ENCODE measurements at places on chromosomes 12 and 14.
A peak's percentile ranks its signal among the peaks of the same experiment; 100 is the strongest.

- no peak for DNase-seq
These were observed 76.4 kb upstream of the RMST start for GRCh38 chr12:97386133-97386581.

GRCh38 chr14:103109535-103110441, 13.5 kb upstream of the TNFAIP2 start:
- no peak for DNase-seq

- DNase-seq: no peak
These were observed 32.2 kb upstream of the IGF1 start for GRCh38 chr12:102512523-102512922.

- DNase-seq: no peak
These were observed 78.2 kb upstream of the GTF2A1 start for GRCh38 chr14:81298911-81299310.

GRCh38 chr12:52598966-52599365, 2.3 kb downstream of the KRT72 start:
- no peak for DNase-seq

GRCh38 chr12:597926-598568, 65.2 kb downstream of the NINJ2 start:
- DNase-seq: no peak

DNA sequence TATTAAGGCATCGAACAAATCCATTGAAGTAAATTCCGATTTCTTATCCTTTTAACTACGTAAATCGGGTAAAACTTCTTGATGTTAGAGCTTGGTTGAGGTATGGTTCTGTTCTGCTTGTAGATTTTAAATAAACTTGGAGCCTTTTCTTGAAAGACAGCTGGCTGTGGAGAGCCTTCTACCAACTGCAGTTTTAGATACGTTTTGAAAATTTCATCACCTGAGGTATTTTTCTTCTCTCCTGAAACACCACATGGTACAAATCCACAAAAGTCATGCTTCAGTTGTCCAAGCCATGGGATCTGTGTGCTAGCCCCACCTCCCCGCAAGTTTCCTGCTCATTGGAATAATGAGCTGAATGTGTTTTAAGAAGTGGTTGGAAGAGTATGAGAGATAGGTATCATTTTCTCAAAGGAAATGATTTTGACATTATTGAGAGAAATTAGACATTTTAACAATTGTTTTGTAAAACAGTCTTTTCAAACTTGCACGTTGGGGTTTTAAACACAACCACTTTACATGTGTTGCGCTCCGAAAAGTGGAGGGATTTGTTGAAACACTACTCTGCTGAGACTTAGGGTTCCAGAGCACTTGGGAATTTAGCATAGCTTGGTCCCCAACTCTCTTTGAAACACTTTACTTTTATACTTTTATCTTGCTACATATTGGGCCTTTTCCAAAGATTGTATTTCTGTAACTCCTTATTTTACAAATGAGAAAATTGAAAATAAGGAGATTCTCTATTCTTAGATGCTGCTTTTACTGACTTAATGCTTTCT, 1.4 kb downstream of the PPM1A start:
- no peak for DNase-seq

GRCh38 chr12:109214131-109214530, 95.0 kb downstream of the FOXN4 start:
- no peak for DNase-seq

DNA sequence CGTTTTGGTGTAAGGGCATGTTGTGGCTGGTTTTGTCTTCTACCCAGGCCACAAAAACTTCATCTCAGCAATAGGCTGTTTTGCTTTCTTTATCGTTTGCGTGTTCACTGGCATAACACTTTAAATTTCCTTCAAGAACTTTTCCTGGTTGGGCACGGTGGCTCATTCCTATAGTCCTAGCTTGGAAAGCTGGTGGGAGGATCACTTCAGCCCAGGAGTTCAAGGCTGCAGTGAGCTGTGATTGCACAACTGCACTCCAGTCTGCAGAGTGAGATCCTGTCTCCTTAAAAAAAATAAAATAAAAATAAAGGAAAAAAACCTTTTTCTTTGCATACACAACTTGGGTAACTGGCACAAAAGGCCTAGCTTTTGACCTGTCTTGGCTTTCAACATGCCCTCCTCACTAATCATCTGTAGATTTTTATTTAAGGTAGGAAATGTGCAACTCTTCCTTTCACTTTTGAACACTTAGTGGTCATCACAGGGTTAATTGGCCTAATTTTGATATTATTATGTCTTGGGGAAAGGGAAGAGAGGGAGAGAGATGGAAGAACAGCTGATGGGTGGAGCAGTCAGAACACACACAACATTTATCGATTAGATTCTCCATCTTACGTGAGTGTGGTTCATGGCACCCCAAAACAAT, 78.9 kb upstream of the PSMA6 start:
- DNase-seq: no peak

DNA sequence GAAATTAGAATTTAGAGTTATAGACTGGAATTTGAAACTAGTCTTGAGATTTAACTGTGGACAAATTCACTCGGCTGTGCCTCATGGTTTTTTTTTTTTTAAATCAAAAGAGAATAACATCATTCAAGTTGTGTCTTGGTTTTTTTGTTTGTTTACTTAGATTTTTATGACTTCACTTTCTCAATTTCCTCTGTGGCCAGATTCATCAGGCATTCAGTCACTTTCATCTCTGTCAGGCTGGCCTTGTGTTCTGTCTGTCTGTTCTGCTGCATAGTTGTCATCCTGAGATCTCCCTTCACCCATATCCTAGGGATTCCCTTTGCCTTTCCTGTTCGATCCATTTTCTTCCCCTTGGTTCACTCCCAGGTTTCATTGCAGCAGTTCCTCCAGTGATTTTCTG, 10.0 kb downstream of the MARK3 start:
- no peak for DNase-seq

DNA sequence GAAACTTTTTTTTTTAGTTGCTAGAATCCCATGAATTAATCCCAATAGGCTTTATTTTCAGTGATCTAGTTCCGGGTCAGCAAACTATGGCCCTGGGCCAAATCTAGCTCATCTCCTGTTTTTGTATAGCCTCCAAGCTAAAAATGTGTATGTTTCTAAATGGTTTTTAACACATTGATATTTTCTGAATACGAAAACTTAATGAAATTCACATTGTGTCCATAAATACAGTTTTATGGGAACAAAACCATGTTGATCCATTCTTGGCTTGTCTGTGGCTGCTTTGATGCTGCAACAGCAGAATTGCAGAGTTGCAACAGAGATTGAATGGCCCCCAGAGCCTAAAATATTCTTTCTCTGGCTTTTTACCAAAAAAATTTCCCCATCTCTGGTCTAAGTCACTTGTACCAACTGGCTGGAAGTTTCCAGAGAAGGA, 47.5 kb downstream of the ZNF664 start:
- DNase-seq: no peak

GRCh38 chr12:16294376-16294956, 17.0 kb upstream of the SLC15A5 start:
- no peak for DNase-seq

DNA sequence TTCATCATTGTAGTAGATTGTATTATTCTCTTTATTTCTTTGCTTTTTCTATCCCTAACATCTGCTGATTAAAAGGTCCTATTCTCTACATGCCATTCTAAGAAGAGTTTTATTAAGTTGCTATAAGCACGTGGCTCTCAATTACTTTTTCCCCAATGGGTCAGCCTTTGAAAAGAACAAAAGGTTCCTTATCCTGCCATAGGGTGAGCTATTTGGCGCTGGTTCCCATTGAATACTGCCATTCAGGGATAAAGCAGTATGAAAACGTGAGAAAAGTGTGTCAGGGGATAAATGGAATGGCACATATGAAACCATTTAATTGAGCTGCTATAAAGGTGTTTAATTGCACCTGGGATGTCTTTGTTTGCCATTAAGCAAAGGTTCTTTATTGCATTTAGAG, 80.9 kb downstream of the SYNE2 start:
- DNase-seq: no peak

GRCh38 chr12:113088971-113089756, 32.6 kb downstream of the DTX1 start:
- peak; percentile 67 for DNase-seq

DNA sequence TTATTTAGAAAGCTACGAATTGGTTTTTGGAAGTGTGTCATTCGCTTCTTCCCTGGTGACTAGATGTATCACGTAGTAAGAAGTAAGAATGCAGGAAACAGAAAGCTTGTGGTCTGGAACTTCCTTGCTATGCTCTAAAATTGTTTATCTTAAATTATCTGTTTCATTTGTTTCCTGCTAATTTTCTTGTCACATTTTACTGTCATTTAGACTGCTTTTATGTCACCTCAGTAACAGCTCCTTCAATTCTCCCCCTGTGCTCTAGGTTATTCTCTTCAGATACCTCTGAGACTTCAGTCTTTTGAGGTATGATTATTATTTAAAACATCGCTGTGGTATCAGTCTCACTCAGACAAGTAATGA, 699 bp upstream of the CD69 start:
- DNase-seq: peak; percentile 83

DNA sequence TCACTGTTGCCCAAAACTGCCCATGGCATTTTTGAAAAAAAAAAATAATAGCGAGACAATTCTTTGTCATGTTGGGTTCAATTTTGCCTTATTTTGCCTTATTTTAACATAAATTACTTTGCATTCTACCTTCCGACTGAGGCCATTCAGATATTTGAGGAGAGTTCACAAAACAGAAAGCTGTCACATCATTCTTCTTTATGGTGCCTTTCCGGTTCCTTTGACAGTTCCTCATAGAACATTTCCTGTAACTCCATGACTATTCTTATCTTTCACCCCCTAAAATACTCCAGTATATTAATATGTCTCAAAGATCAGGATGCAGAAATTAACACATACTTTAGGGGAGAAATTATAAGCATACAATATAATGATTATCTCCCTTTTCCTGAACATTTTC, 476.7 kb downstream of the NOVA1 start:
- no peak for DNase-seq

GRCh38 chr12:14892726-14893505, 7.3 kb upstream of the MGP start:
- DNase-seq: no peak
